ENCODE measurements at places on chromosomes 12 and 14.

- DNase-seq = no peak
Observed at GRCh38 chr12:89064780-89065179, 287.5 kb downstream of the DUSP6 start.

- DNase-seq = no peak
Observed at GRCh38 chr14:95226801-95227200, 69.5 kb upstream of the DICER1 start.

GRCh38 chr14:45044638-45045037 lies 39.3 kb upstream of the PRPF39 start:
- DNase-seq = no peak

DNA sequence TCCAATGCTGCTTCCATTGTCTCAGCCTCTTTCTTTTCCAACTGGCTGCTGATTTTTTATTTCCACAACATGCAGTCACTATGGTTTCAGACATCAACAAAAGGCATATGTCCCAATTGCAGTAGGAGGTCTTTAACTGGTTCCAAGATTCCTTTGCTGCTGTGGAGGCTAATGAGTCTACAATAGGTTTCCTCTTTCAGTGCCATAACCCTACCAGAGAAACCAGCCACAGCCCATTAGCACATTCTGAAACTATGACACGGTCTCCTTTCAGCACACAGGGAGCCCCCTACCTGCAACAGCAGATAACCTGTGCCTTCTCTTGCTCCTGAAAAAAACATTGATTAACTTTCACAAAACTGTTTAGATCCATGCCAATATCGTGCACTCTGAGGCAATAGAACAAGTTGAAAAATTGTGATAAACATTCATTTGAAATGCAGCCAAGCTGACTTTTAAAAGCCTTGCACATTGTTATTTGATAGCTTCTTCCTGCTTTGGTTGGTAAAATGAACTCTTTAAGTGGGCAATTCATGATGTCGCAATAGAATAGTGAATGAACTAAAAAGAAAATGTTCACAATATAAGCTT lies 32.4 kb downstream of the PLEKHG7 start:
- no peak for DNase-seq

DNA sequence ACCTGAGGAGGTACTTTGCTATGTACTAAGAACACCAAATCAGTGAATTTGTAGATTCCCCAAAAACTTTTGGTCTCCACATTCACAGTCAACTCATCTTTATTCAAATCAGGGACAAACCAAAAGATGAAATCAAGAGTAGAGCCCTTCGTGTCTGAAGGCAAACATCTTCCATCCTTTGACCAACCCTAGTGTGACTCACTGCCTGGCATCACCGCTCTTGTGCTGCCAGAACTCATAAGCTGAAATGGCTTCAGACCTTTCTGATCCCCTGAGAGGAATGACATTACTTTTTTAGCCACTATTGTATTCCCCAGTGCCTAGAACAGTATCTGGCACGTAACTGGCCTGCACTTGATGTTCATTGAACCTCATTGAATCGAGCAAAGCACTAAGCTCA lies 50.1 kb downstream of the GOLGA5 start:
- DNase-seq = no peak

- no peak for DNase-seq
Observed at GRCh38 chr14:75401361-75401760, 26.5 kb upstream of the JDP2 start.

DNA sequence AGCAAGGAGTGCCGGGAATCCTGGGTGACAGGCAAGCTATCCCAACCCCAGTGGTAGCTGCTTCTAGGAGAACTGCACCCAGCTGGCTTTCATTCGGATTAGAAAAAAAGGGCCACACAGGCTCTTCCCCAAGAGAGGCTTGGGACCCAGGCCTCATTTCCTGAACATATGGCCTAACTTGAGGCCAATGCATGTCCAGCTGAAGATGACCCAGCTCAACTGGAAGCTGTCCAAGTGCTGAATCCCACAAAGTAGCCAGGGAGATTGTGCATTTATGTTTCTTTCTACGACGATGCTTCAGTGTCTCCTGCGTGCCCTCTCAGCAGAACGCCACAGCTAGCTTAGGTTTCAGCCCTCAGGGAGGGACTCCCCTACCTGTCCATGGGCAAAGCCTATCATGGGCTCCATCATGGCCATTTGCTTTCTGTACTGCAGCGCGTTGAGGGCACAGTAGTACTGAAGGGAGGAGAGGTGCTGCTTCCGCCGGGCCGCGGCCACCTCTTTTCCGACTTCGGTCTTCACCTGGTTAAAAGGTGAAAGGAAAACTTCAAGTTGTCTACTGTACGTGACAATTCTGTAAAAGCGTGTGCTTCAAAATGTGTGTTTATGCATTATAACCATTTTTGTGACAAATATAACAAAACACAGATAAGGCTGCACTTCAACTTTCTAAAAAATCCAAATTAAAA lies 29.1 kb downstream of the APPL2 start:
- no peak for DNase-seq

GRCh38 chr14:54652605-54653052 lies 85.7 kb downstream of the SAMD4A start:
- no peak for DNase-seq

GRCh38 chr14:33081259-33081658 lies 142.6 kb downstream of the NPAS3 start:
- no peak for DNase-seq

DNA sequence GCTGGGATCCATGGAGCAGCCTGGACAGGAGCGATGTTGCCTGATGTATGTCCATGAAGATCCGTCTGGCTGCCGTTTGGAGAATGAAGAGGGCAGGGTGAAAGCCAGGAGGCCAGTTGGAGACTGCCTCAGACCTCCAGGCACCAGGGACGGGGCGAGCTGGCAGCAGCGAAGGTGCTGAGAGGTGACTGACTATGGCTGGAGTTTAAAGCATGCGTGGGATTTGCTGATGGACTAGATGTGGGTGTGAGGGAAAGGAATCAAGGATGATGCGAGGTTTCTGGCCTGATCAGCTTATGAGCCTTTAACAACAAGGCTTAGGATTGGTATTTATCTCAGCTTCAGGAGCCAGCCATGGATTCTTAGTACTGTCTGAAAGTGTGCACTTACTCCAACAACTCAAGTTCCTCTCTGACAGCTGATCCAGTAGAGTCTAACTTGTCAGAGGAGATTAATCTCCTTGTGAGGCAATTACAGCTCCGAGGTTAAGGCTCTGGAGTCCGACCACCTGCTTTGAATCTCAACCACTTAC lies 49.4 kb downstream of the DYNC1H1 start:
- DNase-seq = no peak

- DNase-seq = no peak
Observed at GRCh38 chr12:53579545-53579955, 46.6 kb downstream of the ATF7 start.

GRCh38 chr12:92030618-92031017 lies 115.0 kb downstream of the BTG1 start:
- no peak for DNase-seq

DNA sequence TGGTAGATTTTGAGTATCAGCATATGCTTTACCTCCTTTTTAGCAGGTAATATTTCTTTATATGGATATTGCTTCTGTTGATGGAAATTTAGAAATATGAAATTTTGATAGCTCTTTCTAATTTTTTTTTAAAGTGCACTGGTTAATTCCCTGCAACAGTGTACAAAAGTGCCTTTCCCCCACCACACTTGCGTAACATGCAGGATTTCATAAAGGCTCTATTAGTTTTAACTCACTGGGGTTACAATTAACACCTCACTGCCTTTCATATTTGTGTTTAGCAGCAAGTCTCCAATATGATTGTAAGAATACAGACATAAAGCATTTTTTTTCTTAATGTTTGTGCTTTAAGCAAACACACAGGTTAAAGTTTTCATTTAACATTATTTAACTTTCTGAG lies 25.6 kb downstream of the MNAT1 start:
- DNase-seq = no peak

- no peak for DNase-seq
Observed at GRCh38 chr12:70928071-70928470, 7.5 kb upstream of the PTPRR start.

GRCh38 chr14:74618078-74618952 lies 6.3 kb upstream of the LTBP2 start:
- peak; percentile 47 for DNase-seq

DNA sequence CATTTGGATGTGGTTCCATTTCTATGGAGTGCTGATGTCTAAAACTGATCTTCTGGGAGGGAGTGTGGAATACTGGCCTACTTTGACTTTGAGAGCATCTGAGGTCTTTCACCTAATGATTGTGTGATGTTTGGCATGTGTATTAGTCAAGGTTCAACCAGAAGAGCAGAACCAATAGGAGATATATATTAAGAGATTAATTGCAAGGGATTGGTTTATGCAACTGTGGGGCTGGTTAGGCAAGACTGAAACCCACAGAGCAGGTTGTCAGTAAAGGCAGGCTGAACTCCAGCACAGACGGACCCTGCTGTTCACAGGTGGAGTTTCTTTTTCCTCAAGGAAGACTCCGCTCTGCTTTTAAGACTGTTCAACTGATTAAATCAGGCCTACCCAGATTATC lies 11.6 kb downstream of the BMAL2 start:
- DNase-seq = no peak

DNA sequence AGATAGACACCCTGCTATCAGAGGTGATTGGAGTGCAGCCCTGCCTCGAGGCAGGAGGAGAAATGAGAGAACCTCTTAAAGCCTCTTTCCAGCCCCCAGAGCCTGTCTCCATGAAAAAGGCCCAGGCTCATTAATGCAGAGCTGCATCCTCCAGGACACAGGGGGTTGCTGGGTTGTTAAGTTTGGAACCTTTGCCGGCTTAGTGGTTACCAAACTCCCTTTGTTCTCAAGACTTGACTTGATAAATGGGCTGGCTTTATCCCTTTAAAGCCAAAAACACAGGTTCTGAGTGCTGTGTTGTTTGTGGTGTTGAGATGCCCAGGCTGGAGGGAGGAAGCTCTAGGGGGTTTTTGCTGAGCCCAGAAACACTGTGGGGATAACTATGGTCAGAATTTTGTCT lies 71.0 kb downstream of the DAD1 start:
- DNase-seq = no peak

DNA sequence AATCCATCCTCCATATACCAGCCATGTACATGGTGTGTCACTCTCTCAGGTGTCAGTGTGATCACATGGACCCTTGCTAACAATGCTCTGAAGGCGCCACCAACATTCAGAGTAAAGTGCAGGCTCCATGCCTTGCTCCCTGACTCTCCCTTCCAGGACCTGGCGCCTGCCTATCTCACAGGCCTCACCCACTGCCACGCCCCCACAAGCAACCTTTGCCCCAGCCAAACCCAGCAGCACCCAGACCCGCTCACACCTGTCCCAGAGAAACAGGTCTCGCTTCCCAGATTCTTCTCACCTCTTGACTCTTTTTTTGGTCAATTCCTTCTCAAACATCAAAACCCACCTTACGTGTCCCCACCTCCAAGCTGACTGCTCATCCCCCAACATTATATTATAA lies 52.3 kb downstream of the KCNK10 start:
- no peak for DNase-seq

- no peak for DNase-seq
Observed at GRCh38 chr12:1575408-1576401, 18.7 kb downstream of the FBXL14 start.

- DNase-seq = no peak
Observed at GRCh38 chr12:111094157-111095010, 174.0 kb upstream of the MYL2 start.

- no peak for DNase-seq
Observed at GRCh38 chr12:128796439-128797118, 27.2 kb downstream of the SLC15A4 start.

DNA sequence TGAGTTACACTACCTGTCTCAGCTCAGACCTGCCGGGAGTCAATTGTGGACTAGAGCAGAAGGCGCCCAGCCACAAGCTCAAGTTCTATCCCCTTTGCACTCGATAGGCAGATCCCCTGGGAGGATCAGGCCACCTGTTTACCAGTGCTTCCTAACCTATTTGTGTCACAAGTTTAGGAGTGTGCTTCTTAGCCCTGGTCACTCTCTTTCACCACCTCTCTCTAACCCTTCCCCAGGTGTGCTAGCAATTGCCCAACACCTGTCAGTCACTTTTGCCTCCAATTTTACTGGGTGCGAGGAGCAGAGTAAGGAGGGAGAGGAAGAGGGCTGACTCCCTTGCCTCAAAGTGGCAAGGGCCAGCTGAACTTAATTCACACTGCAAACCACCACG lies 745 bp upstream of the NAA30 start:
- no peak for DNase-seq

DNA sequence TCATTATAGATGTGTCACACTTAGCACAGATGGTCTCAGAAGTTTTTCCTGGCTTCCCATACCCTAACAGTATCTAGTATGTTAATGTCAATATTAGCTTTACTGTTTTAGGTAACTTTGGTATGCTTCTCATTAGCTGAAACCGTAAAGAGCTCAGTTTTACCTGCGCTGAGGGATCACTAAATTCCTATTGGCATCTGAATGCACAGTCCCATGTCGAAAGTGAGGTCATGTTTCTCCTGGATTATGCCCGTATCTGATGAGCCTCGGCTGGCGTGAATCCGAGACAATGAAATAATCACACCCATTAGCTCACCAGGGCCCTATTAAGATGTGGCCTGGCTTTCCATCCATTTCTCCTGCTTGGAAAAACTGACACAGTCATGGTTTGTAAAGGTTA lies 418.2 kb downstream of the ZFP36L1 start:
- no peak for DNase-seq

- no peak for DNase-seq
Observed at GRCh38 chr12:48142818-48143674, 14.3 kb downstream of the ASB8 start.

DNA sequence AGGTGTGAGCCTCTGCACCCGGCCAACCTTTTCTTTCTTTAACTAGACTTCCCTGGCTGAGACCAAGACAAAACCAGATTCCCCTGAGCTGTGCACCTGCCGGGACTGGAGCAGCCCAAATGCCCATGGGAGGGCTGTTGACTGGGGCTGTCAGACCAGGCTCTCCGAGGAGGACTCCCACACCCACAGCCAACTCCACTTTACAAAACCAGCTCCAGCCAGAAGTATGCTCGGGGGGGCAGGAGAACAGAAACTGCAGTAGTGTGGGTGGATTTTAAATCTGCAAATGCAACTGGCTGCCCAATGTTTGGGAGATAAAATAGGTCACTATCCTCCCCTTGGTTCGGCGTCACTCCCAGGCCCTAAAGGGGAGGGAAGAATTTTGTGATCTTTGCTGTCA lies 78.5 kb downstream of the VCPKMT start:
- DNase-seq = no peak

DNA sequence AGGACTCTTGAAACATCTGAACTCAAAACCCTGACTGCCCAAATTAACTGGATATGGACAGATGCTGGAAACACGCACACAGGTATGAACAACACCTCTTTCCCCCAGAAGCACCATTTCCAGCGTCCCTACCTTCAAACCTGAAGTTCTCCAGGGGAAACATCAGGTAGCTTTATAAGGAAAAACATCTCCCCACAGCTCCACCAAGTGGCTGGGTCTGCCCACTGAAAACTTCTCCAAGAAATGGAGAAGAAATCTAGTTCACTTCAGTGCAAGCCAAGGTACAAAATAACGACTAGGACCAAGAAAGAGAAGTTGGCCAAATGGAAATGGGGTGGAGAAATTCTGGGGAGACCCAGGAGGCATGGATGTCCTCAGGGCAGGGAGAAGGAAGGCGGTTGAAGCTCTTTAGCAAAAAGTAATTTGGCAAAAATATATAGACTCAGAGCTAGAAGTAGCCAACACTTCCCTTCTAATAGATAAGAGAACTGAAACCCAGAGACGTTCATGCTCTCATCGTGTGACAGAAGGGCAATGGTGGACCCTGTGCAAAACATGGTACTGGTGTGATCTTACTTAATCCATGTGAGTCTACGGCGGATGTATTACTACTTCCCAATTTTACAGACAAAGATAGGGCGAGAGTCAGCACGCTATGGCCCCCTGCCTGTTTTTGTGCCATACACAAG lies 10.5 kb upstream of the NUAK1 start:
- no peak for DNase-seq

Data from activated T-cell treated with anti-CD3 and anti-CD28 coated beads for 1 hour (primary cell).